Central memory CD4-positive, alpha-beta T cell (primary cell): ENCODE measurements at places on chromosomes 16 and 17.

GRCh38 chr16:89841275-89841674 is 13.0 kb downstream of the SPIRE2 start:
- DNase-seq: peak; percentile 62

DNA sequence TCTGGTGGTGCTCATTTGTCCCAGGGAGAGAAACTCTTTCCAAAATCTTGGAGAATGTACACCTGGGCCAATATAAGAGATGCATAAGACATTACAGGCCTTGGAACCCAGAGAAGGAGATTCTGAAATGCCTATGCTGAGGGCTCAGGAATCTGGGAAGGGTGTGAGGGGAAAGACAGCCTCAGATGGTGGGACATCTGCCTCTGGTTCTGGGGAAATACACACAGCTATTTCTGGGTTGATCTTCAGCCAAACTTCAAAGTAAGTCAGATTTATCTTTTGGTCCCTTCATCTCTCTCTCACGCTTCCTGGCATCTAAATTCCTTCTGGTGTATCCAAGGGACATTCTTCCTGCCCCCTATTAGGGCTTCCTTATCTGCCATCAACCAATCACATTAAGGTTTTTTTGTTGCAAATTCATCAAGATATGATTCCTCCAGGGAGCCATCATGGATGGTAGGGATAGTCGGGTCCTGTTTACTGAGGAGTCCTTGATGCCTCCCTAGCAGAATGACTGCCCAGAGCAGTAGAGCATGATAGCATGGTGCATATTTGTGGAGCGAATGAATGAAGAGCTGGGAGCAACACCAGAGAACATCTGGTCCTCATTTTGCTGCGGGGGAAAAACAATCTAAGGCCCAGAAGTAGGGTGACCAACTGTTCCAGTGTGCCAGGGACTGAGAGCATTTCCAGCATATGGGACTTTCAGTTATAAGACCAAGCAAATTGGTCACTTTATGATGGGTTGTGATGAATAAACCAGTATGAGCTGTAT is 35.7 kb upstream of the DYNLL2 start:
- DNase-seq: no peak

- no peak for DNase-seq
Observed at GRCh38 chr17:82457073-82457928, 1.2 kb upstream of the NARF start.

GRCh38 chr17:43468691-43469139 is 15.1 kb upstream of the DHX8 start:
- DNase-seq: no peak

DNA sequence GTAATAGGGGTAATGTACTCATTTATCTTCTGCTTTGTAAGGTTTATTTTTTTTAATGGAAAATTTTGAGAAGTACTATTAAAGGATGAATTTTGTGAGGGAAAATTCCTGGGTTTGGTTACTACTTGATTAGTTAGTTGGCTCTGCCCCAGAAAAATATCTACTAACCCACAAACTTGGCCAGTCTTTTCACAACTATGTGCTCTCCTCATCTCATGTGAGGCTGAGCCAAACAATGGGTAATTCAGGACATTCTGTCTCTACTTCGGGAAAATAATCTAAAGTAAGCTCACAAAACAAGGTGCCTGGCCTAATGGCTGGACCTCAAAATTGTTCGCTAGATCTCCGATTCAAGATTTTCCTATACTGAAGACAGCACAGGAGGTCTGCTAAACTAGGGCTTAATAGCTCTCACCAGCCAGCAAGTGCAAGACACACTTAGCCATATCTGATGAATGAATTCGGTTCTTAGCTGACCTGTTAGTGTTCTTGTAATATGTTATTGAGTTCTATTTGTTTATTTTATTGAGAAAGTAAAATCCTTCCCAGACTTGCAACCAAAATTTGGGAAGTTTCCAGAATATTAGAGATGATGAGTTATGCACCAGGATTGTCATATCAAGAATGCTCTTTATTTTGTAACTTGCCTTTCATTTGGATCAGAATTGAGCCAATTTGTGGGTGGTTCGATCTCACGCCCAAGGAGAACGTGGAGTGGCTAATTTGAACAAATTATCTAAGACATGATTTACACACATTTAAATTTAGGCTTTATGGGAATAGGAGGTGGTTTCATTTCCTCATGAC is 5.7 kb downstream of the KCNJ16 start:
- DNase-seq: no peak
